ENCODE measurements at places on chromosomes 11 and 22.
A peak's percentile ranks its signal among the peaks of the same experiment; 100 is the strongest.

DNA sequence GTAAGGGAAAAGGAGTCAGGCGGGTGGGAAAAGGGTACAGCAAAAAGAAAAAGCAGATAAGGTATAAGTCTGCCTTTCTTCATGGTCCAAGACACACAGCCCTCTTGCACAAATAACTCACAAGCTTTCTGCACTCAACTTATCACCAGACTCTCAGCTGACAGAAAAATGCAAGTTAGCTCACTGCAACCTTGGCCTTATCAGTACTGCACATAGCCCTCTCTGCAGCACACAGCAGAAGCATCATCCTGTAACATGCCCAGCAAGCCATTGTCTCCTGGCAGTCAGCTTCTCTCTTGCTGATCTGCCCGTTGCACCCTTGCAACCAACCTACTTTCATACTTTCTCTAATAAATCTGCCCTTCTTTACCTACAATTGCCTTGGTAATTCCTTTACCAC lies 5.8 kb downstream of the ZBTB44 start:
- ATAC-seq, result no peak

DNA sequence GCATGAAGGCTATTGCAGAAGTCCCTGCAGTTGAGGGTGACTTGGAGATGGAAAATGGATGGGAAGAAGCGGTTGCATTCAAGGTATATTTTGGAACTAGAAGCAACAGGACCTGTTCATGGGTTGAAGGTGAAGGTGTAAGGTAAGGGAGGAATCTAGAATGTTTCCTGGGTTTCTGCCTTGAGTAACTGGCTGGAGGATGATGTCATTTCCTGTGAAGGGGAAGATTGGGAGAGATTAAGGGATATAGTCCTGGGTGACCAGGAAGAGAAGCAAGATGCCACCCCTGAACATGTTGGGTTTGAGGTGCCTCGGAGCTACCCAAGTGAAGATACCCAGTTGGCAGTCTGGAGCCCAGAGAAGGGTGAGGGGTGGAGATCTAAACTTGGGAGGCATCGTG lies 12.1 kb upstream of the MOGAT2 start:
- ATAC-seq, result no peak

DNA sequence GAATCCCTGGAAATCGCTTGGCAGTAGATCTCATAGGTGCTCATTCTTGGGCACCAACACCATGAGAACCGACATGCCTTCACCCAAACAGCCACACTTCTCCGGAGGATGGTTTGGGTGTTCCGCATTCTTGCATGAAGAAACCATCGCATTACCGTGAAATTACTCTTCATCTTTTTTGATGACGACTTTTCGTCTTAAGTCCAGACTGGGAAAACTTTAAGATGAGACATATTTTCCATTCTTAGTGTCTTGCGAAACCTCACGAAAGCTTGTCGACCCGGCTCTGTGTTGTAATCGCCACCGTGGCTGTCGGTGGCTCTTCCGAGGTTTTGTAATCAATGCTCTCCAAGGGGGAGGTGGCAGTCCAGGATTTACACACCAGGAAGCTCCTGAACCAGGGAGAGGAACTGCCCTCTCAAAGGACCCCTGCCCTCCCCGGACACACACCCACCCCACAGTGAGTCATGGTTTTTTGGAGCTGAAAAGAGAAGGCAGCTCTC lies 1.7 kb downstream of the TOM1 start:
- ATAC-seq, result no peak

GRCh38 chr11:122232985-122233384 lies 117.0 kb upstream of the BLID start:
- ATAC-seq, result no peak

DNA sequence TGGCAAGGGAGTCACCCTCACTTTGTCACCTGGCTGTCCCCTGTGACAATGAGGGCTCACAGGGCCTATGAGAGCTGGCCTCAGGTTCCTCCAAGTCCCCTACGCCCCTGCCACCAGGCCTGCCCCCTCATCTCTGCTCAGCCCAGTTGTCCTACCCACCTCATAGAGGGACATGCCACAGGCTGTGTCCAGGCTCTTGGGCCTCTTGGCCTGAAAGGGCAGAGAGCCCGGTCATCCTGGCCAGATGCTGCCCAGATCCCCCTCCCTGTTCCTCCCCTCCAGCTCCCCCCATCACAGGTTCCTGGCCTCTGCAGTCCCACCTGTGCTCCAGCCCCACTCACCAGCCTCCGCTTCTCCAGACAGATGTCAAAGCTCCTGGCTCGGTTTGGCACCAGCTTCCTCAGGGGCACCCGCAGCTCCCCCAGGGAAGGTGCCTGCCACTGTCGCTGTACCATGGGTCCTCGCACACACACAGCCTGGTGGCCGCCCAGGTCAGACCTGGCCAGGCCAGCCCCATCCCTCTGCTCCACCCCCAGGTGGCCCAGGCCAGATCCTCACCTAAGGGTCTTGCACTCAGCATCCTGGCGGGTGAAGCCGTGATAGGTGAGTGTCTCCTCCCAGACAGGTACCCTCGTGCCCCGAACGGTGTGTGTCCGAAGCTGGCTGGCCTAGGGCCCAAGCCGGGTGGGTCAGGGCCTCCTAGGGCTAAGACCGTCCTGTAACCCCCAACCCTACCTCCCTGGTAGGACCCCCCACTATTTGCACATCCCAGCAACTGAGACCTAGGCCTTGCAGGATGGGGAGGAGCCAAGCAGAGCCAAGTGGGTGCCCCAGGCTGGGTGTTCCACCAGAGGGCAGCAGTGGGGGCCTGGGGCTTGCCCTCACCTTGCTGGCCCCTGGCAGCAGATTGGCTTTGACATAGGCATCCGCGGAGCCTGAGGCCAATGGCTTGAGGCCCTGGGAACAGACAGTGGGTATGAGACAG lies 8.3 kb downstream of the NDUFV1 start:
- ATAC-seq, result peak; percentile 78

- ATAC-seq, result no peak
Observed at GRCh38 chr11:69227271-69227670, 66.7 kb upstream of the MYEOV start.

DNA sequence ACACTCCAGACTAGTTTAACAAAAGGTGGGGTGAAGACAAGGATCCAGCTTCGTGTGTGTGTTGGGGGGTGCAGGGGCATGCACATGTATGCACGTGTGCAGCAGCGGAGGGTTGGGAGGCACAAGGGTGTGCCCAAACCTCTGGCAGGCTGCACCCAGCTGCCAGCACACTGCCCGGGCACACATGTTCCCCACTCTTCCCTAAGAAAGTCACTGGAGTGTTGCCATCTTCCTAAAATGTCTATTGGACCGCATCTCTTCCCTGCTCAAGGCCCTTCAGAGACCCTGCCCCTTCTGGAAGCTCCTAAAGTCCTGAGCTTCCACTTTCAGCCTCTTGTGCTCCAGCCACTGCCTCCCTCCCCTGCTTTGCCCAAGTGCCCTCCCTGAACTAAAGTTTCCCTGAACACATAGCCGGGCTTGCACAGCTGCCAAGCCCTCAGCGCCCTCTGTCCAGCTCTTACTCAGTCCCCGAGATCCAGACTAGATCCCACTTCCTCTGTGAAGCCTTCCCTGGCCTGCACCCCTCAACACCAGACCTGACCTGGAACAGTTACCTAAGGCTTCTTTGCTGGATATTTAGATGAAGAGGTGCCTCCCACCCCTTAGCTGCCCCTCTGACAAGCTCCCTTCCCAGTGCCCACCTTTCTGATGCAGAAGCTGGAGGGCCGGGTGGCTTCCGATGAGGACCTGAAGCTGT lies 6.0 kb downstream of the CFL1 start:
- ATAC-seq, result peak; percentile 1

- no peak for ATAC-seq
Observed at GRCh38 chr11:31720671-31721365, 90.3 kb downstream of the PAX6 start.

- no peak for ATAC-seq
Observed at GRCh38 chr11:80702264-80702663, 1261.4 kb upstream of the TENM4 start.

- no peak for ATAC-seq
Observed at GRCh38 chr22:41383085-41383484, 1.3 kb downstream of the TEF start.

- no peak for ATAC-seq
Observed at GRCh38 chr22:42711895-42712837, 8.5 kb downstream of the A4GALT start.

DNA sequence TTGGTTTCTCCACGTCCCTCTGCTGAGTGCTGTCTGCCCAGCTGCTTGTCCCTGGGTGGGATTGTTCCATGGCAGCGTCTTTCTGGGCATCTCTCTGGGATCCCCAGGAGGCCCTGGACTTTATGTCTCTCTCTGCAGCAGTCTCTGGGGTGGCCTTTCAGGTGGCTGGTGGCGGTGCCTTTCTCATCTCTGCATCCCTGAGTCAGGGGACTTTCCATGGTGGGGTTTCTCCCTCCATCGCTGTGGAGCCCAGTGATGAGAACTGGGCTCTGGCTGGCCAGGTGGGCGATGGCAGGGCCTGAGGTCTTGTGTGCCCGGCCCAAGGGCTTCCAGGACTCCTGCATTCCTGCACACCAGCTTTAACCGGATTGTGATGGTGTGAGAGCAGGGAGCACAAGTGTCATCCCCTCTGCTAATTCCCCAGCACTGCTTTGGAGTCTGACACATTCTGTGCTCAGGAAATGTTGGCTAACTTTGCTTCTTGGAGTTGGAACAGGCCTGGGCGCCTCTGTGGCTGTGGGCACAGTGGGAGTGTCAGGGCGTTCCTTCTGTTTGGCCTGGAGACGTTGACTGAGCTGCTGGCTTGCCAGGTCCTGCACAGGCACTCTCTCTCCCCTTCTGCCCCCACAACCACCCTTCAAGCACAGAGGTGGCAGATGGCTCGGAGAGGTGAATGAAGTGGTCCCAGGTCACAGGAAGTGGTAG lies 27.9 kb downstream of the FAM83F start:
- no peak for ATAC-seq

GRCh38 chr11:134374171-134374570 lies 37.9 kb downstream of the B3GAT1 start:
- no peak for ATAC-seq

DNA sequence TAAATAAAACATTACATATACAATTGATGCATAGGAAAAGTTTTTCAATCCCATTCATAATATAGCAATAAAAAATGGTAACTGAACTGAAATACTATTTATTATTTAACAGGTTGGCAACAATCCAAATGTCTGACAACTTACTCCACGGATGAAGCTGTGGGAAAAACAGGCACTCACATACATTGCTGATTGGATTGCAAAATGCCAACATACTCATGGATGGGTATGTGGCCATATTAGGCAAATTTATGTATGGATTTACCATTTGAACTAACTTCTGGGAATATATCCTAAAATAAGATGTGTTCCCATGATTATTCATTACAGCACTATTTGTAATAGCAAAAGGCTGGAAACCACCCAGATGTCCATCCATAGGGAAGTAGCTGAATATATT lies 3.2 kb upstream of the BIRC2 start:
- ATAC-seq, result no peak

GRCh38 chr11:128210148-128210940 lies 377.0 kb downstream of the ETS1 start:
- ATAC-seq, result peak; percentile 84

- no peak for ATAC-seq
Observed at GRCh38 chr11:130561441-130561881, 113.0 kb downstream of the ADAMTS15 start.

DNA sequence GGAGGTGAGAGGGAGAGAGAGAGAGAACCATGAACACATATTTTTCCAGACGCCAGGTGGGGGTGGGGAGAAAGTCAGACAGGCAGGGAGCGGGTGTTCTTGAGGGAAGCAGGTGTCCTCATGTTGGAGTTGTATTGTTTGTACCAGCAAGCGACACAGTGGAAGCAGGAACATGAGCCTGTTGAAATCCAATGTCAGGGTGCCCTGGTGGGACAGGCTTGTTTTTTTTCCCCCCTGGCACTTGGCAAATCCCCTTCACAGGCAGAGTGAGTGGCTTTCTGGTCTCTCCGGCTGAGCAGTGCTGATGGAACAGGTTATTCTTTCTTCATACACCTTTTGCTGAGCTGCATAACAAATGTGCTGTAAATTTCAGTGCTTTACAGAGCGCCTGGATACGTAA lies 125.6 kb downstream of the GRIK4 start:
- no peak for ATAC-seq

DNA sequence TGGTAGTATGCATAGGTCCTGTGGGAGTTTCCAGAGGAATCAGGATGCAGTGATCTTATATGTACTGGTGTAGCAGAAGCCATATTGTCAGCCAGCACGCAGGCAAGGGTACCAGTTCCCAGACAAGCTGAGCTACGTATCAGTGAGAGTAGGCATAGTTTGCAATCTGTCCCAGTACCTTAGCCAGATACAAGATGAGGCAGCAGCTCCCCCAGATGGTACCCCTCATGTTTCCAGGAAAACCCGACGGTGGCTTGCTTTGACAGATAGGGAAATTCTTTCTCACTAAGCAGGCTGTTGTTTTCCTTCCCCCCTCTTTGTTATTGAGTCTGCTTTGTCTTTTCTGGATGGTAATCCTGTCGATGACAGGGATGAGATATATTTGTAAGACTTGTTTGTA lies 109.7 kb upstream of the RRM1 start:
- ATAC-seq, result no peak

DNA sequence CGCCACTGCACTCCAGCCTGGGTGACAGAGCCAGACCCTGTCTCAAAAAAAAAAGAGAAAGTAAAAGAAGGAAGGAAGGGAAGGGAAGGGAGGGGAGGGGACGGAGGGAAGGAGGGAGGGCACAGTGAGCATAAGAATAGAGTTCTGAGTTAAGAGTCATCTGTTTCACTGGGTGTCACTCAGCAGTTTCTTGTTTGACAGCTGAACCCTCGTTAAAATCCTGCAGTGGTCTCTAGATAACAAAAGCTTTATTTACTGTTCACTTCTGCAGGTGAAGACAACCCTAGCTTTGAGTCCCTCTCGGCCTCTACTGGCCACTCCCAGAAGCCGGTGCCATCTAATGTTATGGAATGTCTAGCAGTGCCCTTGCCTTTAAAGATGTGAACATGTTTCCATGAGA lies 71.2 kb downstream of the CLPB start:
- ATAC-seq, result no peak

- peak; percentile 76 for ATAC-seq
Observed at GRCh38 chr11:44743959-44744557, 17.3 kb downstream of the TSPAN18 start.

GRCh38 chr11:69058511-69059270 lies 10.0 kb downstream of the TPCN2 start:
- no peak for ATAC-seq

- no peak for ATAC-seq
Observed at GRCh38 chr22:27903805-27904473, 15.1 kb downstream of the PITPNB start.

- ATAC-seq, result peak; percentile 56
Observed at GRCh38 chr11:11163236-11163635, 189.8 kb downstream of the CSNK2A3 start.
